Activated T-helper 17 cell treated with anti-CD3 and anti-CD28 coated beads, Interleukin-2, amount 50 U/mL, for 72 hours (primary cell): ENCODE measurements at places on chromosomes 11 and 22. TPM values are rescaled to one million over a fixed set of nuclear protein-coding genes. Genes with fewer than 3 reads are reported as not detected.

SPDYC gene
- not detected for total RNA-seq

MMP8 gene
- not detected for total RNA-seq

RIMBP3B gene
- 0.39 TPM for total RNA-seq

NEU3 gene
- total RNA-seq = 26.4 TPM

GSTT2B gene
- 0.37 TPM for total RNA-seq

EFCAB6 gene
- 0.09 TPM for total RNA-seq

CCDC87 gene
- 0.15 TPM for total RNA-seq

PLAAT2 gene
- not detected for total RNA-seq

C11orf21 gene
- total RNA-seq = 8.4 TPM

PATE2 gene
- not detected for total RNA-seq

OR4C45 gene
- not detected for total RNA-seq
